Stimulated activated CD8-positive, alpha-beta memory T cell treated with anti-CD3 and anti-CD28 coated beads, Interleukin-15, amount 100 ng/mL, for 4 hours (primary cell): ENCODE measurements at places on chromosomes 11 and 22.

DNA sequence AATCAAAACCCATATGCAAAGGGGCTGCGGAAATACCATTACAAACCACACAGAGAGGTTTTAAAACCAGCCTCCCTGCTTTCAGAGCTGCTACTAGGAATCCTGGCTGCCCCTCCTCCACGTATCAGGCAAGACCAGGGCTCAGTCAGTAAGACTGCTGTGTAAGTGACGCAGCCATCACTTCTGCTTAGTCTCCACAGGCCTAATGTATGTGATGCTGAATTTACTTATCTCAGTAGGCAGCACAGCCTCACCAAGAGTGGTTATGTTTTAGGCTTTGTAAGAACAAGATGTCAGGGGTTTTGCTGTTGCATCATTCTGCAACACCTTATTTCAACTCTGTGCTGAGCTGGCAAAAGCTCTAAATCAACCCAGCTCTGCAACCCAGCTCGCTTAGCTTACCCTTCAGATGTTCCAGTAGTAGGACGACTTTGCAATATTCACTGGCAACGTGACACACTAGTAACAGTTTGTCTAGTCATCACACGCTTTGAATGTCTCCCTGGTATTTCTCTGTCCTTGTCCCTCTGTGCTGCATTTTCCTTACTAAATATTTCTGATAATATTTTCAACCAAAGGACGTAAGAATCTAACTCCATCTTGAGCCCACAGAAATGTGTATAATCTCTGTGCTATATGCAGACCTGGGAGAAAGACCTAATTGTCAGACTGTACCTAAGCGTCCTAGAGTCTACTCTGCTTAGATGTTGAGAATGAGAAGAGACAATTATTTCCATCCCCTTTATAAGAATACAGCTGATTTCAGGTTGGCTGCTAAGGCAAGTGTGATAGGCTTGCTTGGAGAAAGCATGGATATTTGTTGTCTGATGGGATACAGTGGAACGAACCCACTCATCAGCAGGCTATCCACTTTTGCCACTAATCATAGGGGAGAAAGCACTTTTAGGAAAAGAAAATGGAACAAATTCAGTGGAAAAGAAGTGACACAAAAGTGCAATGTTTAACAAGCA lies 72.2 kb downstream of the LARGE2 start:
- no peak for DNase-seq

DNA sequence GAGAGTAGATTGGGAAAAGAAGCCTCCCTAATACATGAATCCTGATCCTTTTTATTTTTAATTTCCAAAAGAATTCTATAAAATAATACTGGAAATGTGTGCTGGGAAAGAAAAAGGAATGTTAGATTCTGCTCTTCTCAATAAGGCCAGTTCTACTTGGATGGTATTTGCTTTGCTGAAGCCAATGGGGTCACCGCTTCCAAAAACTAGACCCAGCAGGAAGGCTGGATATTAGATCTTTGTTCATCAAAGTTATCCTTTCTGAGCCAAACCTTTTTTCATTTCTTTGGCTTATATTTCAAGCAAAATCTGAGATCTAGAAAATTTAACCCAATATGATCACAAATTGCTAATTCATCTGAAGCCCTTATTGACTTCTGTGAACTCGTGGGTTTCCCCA lies 41.4 kb downstream of the SCUBE2 start:
- no peak for DNase-seq

GRCh38 chr22:49368976-49369725 lies 458.5 kb downstream of the BRD1 start:
- DNase-seq: no peak

DNA sequence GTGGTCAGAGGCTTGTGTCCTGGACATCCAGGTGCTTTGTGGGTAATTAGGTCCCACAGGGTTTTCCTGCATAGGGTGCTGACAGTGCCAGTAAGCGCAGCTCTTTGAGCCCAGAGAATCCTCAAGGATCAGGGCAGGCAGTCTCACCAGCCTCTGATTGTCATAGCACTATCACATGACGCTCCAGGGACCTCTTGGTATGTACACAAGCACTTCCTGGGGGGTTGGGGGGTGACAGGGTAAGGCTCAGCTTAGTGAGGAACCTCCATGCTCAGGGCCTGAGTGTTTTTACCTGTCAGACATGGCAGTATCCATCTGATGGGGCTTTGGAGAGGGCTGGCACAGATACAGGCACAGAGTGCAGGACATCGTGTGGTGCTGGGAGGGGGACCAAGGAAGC lies 27.9 kb upstream of the SUSD2 start:
- no peak for DNase-seq

DNA sequence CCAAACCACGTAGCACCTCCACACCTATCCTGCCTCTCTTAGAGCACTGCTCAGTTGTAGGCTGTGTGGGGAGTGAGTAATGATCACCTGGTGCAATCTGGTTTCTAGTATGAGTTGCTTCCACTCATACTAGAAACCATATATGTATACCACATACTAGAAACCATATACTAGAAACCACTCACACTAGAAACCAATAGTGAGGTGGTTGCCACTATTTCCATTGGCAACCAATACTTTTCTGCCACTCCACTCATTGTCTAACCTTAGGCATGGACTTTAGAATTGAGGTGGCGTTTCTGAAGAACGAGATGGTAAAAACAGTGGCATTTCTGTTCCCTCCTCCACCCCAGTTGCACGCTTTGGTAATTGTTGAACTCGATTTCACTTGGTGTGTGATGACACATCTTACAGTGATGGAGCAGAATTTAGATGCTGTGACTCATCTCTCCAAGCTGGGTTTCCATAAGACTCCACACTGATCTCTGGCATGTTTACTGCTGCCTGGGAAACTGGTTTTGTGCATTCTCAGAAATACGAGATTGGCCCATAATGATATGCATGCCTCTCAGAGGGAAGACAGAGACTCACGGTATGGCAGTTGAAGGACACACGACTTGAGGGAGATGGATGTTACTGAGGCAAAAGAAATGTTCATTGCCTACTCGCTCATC lies 82.9 kb downstream of the KIRREL3 start:
- DNase-seq: no peak
